AG20443 (cell line): ENCODE measurements at places on chromosomes 2 and 18.

DNA sequence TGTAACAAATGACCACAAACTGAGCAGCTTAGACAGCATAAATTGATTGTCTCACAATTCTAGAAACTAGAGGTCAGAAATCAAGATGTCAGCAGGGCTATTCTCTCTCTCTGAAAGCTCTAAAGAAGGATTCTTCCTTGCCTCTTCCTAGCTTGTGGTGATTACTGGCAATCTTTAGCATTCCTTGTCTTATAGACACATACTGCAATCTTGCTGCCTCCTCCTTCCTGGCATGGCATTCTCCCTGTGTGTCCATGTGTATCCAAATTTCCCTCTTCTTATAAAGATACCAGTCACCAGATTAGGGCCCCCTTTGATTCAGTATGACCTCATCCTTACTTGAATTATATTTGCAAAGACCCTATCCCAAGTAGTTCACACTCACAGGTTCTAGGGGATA lies 2.3 kb downstream of the ASB3 start:
- DNase-seq = no peak

DNA sequence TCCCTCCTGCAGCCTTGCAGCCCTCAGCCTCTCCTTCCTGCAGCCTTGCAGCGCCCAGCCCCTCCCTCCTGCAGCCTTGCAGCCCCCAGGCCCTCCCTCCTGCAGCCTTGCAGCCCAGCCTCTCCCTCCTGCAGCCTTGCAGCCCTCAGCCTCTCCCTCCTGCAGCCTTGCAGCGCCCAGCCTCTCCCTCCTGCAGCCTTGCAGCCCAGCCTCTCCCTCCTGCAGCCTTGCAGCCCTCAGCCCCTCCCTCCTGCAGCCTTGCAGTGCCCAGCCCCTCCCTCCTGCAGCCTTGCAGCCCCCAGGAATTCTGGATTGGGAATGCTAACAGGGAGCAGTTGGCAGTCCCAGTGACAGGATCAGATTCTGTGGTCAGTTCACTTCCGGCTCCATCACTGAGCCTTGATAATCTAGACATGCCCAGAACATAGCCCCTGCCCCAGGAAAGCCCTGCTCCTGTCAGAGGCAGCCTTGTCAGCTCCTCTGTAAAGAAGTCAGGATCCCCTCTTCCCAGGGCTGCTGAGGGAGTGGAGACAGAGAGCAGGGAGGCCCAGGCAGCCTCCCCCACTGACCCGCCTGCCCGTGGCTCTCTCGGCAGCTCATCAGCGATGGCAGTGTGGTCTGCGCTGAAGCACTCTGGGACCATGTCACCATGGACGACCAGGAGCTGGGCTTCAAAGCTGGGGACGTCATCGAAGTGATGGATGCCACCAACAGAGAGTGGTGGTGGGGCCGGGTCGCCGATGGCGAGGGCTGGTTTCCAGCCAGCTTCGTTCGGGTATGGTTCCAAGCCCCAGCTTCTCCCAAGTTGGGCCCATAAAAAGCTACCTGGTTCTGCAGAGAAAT lies 54.8 kb downstream of the FAM168B start:
- DNase-seq = no peak

DNA sequence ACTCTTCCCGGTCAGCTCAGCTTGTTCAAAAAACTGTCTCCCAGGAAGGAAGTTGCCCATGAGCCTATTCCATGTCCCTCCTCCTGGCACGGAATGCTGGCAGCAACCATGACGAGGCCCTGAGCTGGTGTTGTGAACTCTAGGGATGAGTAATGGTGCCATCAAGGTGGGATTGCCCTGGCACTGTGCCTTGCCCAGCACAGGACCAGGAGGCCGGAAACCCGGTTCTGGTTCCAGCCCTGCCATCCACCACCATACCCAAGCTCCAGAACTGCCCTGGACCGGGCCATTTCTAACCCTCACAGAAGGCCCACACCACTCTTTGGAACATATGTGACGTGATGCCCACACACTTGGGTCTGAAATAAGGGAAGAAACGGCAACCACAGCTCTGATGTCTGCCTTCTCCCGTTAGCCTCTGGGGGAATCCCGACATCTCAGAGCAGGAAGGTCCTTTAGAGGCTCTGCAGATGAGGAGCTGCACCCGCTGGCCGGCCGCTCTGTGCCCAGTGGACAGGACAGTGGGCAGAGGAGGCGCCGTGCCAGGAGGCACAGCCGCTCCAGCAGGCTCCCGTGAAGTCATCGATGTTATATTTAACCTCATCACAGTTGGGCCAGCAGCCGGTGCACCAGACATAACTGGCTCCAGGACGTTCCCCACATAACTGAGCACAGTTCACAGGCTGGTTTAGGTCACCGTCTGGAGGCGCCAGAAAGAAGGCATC lies 462.1 kb upstream of the ID2 start:
- DNase-seq = no peak

DNA sequence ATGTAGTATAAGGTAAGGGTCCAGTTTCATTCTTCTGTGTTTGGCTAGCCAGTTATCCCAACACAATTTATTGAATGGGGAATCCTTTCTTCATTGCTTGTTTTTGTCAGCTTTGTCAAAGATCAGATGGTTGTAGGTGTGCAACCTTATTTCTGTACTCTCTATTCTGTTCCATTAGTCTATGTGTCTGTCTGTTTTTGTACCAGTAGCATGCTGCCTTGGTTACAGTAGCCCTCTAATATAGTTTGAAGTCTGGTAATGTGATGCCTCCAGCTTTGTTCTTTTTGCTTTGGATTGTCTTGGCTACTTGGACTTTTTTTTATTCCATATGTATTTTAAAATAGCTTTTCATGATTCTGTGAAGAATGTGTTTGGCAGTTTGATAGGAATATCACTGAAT lies 222.1 kb downstream of the XIRP2 start:
- DNase-seq = no peak
